ENCODE measurements at places on chromosomes 7 and 10.

DNA sequence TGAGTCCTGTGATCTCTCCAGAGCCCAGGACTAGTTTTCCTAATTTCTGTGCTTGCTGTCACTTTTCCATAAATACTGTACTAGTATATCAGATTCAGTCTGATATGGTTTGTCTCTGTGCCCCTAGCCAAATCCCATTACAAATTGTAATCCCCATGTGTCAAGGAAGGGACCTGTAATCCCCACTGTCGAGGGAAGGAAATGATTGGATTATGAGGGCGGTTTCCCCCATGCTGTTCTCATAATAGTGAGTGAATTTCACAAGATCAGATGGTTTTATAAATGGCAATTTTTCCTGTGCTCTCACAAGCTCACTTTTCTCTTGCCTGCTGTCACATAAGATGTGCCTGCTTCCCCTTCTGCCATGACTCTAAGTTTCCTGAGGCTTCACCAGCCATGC lies 54.8 kb upstream of the IFRD1 start:
- no peak for ATAC-seq

GRCh38 chr10:77898323-77899079 lies 28.1 kb downstream of the DLG5 start:
- ATAC-seq: peak; percentile 95

GRCh38 chr7:107594961-107595737 lies 15.1 kb downstream of the BCAP29 start:
- ATAC-seq: peak; percentile 74

- ATAC-seq: no peak
Observed at GRCh38 chr10:56823849-56824248, 462.8 kb upstream of the ZWINT start.

- no peak for ATAC-seq
Observed at GRCh38 chr10:104022026-104022425, 55.1 kb downstream of the SLK start.

All from esophagus mucosa (tissue), 1 donor.